ENCODE measurements at places on chromosomes 12 and 14.
A peak's percentile ranks its signal among the peaks of the same experiment; 100 is the strongest.

- no peak for DNase-seq
These were observed 267.3 kb upstream of the PDE3A start for GRCh38 chr12:20101046-20101445.

DNA sequence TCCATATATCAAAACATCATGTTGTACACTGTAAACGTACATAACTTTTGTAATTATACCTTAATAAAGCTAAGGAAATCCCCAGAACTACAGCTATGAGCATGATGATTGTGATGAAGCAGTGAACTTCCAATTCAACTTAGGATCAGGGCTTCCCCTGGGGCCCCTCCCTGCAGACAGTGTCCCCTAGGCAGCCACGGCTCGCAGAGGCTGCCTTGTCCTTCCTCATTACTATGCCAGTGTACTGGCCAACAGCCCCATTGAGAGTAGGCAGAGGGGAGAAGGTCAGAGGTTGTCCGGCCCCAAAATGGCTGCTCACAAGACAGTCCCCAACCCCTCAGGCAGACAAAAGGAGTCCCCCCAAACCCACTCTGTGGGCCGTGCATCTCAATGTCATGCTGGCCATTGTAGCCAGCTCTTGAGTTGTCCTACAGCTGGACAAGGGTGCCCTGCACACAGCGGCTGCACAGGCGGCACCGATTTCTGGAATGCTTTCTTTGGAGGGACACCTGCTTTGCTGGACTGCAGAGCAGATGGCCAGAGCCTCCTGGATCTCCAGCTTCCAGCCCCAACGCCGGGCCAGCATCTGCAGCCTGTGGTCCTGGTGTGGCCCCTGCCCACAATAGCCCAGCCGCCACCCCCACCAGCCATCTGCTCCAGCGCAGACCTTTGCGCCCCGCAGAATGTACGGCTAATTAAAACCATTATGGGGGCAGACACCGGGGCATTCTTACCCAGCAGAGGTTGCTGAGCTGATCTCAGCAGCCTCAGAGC, 46.1 kb downstream of the NIN start:
- no peak for DNase-seq

DNA sequence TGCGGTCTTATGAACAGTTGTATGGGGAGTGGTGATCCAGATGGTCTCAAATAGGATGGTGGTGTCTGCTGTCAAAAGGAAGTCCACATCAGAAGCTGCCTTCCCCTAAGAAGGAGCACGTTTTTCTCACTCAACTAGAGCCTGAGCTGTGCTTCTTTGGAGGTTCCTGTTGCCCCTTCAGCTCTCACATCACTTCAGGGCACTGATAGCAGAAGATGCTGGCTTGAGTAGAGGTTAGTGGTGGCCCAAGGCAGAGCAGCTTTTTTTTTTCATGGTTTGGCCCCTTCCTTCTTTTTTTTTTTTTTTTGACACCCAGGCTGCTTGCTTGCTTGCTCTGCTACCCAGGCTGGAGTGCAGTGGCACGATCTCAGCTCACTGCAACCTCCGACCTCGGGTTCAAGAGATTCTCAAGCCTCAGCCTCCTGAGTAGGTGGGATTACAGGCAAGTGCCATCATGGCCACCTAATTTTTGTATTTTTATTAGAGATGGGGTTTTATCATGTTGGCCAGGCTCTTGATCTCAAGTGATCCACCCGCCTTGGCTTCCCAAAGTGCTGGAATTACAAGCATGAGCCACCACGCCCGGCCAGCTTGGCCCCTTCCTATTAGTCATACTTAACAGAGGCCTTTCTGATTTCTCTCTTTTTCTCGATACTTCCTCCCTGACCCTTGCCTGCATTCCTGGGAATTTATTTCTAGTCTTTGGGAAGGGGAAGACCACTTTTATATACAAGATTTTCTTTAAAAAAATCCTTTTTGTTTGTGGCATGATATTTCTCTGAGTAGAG, 31.6 kb downstream of the KLRD1 start:
- DNase-seq = no peak

- DNase-seq = no peak
These were observed 25.9 kb downstream of the RHOF start for GRCh38 chr12:121767525-121768016.

- DNase-seq = peak; percentile 65
These were observed 106.7 kb upstream of the SFSWAP start for GRCh38 chr12:131603939-131604795.

GRCh38 chr12:49825360-49825970, 2.7 kb downstream of the NCKAP5L start:
- peak; percentile 70 for DNase-seq

GRCh38 chr12:104357421-104357952, 53.9 kb downstream of the EID3 start:
- peak; percentile 31 for DNase-seq

DNA sequence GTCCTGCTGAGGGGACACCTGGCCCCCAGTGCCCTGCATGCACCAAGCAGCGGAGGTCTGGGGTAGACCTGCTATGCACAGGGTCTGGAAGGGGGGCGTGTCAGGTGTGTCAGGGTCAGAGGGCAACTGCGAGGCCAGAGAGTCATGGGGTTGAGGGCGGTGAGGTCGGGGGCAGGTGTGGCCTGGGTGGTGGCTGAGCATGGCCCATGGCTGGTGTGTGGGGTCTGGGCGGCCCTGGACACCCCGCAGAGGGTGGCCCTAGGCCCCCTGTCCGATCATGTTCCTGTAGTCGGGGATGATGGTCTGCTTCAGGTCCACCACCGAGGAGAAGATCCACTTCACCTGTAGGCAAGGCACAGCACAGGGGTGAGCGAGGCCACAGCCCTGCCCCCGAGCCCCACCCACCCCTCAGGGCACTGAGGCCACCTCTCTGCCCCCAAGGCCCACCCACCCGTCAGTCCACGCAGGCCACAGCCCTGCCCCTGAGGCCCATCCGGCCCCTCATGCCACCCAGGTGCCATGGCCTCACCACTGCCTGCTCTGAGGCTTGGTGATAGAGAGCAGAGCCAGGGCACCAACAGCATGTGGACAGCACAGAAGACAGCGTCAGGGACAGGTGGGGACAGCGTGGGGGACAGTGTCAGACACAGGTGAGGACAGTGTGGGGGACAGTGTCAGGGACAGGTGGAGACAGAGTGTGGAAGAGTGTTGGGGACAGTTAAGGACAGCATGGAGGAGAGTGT, 211.3 kb downstream of the TMEM121 start:
- DNase-seq = no peak

DNA sequence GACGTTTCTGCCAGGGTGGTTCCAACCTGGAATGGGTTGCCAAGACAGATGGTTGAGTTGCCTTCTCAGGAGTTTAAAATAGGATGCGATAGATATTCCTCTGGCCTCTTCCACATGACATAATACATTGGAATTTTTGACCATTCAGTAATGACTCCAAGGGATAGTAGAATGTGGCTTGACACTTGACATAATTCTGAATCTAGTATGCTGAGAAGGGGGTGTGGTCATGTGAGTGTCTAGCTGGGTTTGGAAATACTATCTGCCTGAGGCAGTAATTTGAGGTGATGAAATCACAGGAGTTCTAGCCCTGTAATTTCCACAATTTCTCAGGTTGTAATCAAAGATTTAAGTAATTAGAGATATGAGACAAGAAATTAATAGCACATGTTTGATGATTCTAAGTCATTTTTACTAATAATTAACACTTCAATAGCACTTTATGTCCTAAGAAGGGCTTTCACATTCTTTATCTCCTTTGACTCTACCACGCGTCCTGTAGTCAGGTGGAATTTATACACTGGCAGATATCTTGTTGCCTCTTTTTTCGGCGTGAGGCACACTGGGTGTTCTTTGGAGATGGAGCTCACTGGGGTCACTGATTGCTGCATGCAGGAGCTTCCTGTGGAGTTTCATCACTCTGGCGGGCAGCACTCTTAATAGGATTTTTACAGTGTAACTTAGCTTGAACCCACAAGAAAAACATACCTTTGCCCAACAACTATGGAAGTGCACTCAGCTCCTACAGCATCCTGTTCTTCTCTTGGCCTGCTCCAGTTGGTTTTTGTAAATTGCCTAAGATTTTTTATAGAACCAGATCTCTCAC, 3.2 kb upstream of the AMIGO2 start:
- DNase-seq = peak; percentile 81

DNA sequence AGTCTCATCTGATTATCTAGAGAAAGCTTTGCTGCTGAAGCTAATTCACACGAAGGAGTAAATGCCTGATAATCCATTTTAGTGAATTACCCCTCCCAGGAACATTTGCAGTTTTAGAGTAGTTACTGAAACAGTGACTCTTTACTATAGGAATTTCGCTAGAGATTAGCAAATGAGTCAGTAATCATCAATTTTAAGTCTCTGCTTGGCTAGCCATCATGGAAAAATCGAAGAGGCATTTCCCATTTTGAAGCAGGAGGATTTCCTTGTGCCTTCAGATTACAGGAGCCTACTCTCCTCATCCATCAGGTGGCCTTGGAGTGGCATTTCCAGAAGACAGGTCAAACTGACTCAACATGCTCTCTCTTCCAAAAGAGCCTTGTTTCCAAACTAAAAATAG, 154.5 kb downstream of the EGLN3 start:
- DNase-seq = no peak

All from inflammatory macrophage treated with lipopolysaccharide for 1 hour (primary cell).